ENCODE measurements at places on chromosomes 7 and 10.

GRCh38 chr7:87506246-87507180 lies 31.0 kb upstream of the ABCB4 start:
- DNase-seq: no peak

GRCh38 chr10:111379534-111380187 lies 302.8 kb downstream of the ADRA2A start:
- no peak for DNase-seq

GRCh38 chr10:127149501-127150081 lies 46.8 kb downstream of the INSYN2A start:
- DNase-seq: no peak

- no peak for DNase-seq
These were observed 29.1 kb downstream of the CBLL1 start for GRCh38 chr7:107773027-107773426.

Data from K562 (cell line).